NCI-H460 (cell line): ENCODE measurements at places on chromosomes 16 and 17. TPM values are rescaled to one million over a fixed set of nuclear protein-coding genes. Genes with fewer than 3 reads are reported as not detected.

DNA sequence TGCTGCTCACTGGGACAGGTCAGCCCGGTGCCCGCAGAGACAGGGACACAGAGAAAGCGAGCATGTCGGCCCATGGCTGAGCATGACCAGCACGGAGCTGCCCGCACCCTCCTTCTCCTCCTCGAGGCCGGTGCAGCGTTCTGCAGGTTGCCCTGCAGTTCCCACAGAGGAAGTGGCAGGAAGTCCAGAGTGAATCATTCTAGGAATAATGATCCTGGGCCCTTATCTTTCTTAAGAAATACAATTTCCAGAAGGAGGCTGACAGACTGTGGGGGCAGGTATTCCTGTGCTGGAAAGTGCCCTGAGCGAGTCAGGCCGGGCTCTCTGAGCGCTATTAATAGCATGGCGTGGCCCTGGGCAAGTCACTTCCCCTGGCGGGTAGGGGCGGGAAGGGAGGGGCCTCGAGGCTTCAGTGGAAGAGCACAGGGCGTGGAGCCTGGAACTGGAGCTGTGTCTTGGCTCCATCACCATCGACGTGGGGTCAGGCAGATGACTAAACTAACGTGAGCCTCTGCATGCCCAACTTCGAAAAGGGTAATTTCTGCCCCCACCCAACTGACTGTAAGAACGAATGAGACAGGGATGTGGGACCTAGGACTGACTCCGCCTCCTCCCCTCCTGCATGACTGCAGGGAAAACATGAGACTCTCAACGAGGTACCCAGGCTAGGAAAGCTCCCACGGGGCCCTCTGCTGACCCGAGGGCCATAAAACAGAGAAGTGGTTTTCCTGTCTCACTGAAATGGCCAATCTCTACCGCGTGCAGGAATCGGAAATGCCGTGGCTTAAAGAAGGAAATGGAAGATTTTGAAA is 9.8 kb downstream of the TMEM204 start:
- DNase-seq: peak; percentile 21

- no peak for DNase-seq
Measured at GRCh38 chr17:17206913-17207335, 791 bp upstream of the PLD6 start.

The CCL16 gene
- total RNA-seq: not detected in 2 replicates

The ZNF385C gene
- 0.10 and 0.20 TPM in 2 replicates for total RNA-seq

- DNase-seq: no peak
Measured at GRCh38 chr17:57388131-57388725, 131.9 kb downstream of the MSI2 start.

DNA sequence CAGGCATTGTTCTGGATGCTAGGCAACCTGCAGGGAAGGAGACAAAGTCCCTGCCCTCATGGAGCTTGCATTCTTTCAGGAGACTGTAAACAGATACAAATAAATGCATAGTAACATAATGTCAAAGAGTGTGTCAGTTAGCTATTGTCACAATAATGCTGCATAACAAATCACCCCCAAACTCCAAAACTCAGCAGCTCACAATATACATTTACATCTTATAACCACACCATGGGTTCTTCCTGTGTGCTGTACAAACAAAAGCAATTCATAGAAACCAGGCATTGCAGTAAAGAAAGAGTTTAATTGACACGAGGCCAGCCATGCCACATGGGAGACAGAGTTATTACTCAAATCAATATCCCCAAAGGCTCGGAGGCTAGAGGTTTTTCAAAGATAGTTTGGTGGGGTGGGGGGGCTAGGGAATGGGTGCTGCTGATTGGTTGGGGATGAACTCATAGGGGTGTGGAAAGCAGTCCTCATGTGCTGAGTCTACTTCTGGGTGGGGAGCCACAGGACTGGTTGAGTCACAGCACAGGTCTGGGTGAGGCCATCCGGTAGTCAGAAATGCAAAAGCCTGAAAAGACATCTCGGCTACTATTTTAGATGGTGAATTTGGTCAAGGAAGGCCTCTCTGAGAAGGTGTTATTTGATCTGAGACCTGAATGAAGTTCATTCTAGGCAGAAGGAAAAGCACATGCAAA is 79.0 kb downstream of the GPRC5B start:
- DNase-seq: no peak
